ENCODE measurements at places on chromosomes 5 and 9.
A peak's percentile ranks its signal among the peaks of the same experiment; 100 is the strongest.

- no peak for DNase-seq
Observed at GRCh38 chr5:173010547-173011464, 27.2 kb downstream of the ATP6V0E1 start.

- DNase-seq, result no peak
Observed at GRCh38 chr5:38932854-38933408, 87.1 kb downstream of the OSMR start.

DNA sequence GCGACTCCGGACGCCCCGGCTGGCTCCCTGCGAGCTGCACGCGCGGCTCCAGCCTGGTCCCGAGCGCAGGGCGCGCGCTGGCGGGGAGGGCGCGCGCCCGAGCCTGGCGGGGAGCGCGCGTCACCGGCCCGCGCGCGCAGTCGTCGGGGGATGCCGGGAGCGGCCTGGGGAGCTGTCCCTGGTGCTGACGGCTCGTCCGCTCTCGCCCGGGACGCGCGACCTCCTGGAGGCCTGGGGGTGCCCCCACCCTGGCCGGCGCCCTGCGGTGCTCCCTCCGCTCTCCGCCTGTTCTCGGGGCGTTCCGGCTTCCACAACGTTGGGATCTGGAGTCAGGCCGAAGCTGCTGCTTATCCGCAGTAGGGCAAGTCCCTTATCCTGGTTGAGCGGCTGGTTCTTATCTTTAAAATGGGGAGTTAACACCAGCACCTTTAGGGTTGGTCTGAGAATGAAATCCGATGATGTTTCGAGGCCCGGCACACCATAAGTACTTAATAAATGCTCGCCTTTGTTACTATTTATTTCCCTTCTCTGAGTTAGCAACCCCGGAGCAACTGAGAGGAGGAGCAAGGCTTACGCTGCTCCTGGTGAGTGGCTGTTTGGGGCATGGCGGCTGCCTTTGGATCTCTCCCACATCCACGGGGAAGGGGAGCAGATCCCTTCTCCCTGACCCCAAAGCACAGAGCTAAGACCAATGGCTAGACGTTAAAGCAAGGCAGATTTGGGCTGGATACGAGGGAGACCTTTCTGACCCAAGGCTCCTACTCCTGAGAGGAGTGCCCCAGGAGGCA lies at the start of gene FAM163B:
Gene FAM163B, minus strand, starts transcription at position 79 of the 788 bp plus-strand sequence. CDS start 29,166 bp downstream, outside the sequence.
- DNase-seq, result peak; percentile 54

GRCh38 chr5:134438721-134439123 lies 27.0 kb upstream of the CDKN2AIPNL start:
- no peak for DNase-seq

GRCh38 chr9:115373710-115374045 lies 255.7 kb upstream of the TNC start:
- DNase-seq, result no peak

DNA sequence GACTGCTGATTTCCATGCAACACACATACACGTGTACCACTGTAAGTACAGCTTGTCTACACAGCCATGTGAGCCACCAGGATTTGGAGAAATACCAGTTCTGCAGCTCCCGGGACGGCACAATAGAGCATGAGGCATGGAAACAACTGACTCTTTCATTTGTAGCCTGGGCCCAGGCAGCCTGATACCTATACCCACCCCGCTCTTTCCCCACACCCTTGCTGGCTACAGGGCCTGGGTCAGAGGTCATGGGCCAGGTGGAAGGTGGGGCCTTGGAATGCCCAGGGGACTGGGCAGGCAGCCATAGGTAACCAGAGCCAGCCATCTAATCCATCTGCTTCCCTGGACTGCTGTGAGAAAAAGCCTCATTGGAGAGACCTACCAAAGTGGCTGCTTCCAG lies 39.0 kb upstream of the ZSWIM6 start:
- DNase-seq, result no peak

DNA sequence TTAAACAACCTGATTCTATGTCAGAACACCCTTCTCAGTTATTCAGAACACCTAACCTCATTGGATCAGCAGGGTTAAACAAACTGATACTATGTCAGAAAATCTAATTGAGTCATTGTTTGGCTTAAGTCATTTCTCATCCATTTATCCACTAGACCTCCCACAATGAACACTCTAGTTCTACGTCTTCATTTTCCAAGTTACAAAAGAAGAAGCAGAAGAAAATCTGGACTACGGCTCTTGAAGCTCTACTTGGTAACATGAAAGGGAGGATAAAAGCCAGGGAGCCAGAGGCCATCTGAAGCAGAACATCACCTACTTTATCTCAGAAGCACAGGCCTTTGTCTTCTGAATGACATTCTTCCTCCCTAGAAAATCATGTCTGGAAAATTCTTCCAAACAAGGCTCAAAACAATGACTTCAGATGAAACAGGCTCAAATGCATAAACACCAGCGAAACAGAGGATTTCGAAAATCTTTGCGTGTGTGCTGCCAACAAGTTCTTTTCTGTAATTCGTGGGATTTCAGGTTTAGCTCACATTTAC lies 35.4 kb upstream of the TGFBI start:
- DNase-seq, result no peak

GRCh38 chr9:100074093-100074492 lies 24.7 kb downstream of the ERP44 start:
- DNase-seq, result no peak

DNA sequence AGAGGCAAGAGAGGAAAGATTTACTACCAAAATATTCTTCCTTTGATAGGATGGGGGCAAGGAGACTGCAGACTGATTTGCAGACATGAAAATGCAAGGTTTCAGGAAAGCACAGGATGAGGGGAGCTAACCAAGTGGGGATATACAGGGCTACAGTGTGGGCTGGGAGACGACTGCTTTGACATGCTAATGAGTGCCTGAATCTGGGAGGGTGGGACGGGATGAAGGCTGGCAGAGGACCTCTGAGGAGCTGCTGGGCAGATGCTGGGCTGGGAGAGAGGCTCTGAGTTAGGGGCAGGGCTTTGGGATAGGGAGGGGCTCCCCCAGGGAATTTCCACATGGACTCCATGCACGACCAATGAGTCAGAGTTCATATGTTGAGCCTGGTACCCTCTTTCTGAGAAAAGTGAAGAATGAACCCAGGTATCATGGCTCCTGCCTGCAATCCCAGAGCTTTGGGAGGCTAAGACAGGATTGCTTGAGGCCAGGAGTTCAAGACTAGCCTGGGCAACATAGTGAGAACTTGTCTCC lies 4.9 kb upstream of the CPLX2 start:
- DNase-seq, result no peak

- no peak for DNase-seq
Observed at GRCh38 chr9:134561427-134562145, 80.0 kb upstream of the COL5A1 start.

DNA sequence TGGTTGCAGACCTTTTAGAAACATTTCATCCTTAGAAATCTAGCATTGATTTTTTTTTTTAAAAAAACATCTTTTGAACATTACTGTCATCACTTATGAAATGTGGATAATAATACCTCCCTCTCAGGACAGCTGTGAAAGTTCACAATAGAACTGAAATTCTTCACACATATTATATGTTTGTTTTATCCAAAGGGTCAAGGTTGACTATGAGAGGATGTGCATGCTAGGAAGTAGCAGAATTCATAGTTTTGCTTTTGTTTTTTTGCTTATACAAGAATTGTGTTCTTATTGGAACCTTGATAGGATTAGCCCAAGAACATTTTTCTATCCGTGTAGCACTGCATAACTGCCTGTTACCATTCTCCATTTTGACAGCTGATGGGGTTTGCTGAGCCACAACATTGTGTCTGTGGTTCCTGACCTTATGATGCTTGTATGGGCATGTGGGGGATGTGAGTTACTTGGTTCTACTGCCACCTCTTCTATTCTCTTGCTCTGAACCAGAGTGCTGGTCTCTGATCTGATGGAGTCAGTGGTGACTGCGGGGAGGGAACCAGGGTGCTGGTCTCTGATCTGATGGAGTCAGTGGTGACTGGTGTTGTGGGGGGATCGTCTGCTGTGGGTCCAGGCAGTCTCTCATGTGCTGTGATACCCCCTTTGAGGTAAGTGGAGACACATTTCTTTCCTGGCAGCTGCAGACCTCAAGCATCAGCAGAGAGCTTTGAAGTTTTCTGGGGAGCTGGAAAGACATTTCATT lies 27.1 kb upstream of the ACTBL2 start:
- DNase-seq, result no peak

- DNase-seq, result no peak
Observed at GRCh38 chr9:104900871-104901270, 27.1 kb downstream of the ABCA1 start.

DNA sequence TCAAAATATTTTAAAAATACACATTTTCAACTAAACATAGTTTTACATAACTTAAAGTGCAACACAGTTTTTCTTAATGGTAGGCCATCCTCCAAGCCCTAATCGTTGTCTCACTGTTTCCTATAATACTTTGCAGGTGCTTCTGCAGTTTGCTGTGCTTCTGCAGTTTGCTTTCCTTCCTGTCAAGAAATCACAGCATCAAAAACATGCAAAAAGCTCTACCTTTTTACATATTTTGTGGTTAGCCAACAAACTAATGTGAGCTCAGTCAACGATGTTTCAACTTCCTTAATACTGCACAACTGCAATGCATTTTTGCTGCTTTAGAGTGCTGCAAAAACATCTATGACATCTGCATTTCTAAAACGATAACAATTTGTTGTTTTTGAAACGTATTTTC lies 25.2 kb downstream of the EMB start:
- peak; percentile 77 for DNase-seq

DNA sequence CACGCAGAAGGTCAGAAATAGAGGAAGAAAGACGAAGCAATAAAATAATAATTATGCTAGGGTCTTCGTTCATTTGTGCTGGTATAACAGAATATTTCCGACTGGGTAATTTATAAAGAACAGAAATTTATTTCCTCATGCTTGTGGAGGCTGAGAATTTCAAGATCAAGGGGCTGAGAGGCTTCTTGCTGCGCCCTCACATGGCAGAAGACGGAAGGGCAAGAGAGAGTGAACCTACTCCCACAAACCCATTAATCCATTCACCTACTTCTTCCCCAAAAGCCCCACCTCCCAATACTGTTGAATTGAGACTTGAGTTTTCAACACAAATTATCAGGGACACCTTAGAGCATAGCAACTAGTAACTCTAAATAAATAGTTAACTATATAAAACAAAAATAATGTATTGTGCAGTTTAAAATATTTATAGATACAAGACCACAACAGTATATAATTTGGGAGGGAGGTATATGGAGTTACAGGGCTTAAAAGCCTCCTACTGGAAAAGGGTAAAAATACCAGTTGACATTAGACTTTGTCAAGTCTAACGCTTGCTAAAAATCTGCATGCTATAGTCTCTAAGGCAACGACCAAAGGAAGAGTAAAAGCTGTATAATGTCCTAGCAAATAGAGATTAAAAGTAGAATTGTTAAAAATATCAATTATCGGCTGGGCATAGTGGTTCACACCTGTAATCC lies 40.3 kb upstream of the NAA35 start:
- peak; percentile 9 for DNase-seq

- no peak for DNase-seq
Observed at GRCh38 chr9:121935739-121936138, 157.4 kb downstream of the TTLL11 start.

DNA sequence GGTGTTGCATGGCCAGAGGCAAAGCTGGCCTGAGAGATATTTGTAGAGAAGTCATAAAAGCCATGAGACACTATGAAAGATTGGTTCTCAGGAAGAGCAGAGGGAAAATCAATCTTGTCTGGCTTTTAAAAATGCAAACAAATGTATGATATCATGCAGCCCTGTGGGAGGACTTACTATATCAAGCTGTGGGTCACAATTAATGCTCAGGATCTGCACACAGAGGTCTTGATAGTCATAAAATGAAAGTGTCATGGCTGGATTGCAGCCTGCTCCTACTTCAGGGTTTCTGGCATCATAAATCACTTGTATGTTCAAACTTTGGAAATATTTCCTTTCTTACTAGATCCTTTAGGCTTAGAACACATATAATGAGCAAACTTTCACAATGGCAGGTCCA lies 151.5 kb downstream of the SEMA6A start:
- no peak for DNase-seq

DNA sequence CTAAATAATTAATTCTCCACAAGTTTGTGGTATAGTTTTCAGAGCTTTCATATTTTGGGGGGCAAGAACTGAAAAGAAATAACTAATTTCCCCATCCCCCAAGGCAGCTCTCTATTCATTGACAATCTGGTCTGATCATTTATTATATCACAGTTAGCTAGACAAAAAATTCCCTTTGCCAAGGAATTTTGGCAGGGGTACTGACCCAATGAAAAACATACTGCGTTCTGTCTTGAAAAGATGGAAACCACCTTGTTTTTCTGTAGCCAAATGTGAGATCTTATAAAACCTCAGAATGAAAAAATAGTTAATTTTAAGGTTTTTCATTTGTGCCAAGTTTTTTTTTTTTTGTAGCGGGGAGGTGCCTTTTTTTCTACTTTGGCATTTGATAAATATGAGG lies 1008.9 kb downstream of the EFNA5 start:
- no peak for DNase-seq

- no peak for DNase-seq
Observed at GRCh38 chr5:111399113-111399512, 113.2 kb downstream of the STARD4 start.

- no peak for DNase-seq
Observed at GRCh38 chr5:171542525-171543140, 123.2 kb downstream of the FGF18 start.

- no peak for DNase-seq
Observed at GRCh38 chr5:6084836-6085235, 293.5 kb downstream of the MED10 start.

DNA sequence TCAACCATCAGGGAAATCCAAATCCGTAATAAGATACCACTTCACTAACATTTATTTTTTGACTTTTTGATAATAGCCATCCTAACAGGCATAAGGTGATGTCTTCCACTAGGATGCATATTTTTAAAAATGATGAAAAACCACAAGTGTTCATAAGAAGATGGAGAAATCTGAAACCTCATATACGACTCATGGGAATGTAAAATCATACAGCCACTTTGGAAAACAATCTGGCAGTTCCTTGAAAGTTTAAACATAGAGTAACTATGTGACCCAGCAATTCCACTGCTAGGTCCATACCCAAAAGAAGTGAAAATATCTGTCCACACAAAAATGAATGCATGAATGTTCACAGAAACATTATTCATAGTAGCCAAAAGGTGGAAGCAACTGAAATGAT lies 431.0 kb downstream of the ENC1 start:
- no peak for DNase-seq

- no peak for DNase-seq
Observed at GRCh38 chr5:128035689-128036088, 47.9 kb upstream of the SLC12A2 start.

- no peak for DNase-seq
Observed at GRCh38 chr9:38250279-38251035, 142.0 kb upstream of the ALDH1B1 start.

GRCh38 chr9:134291452-134291881 lies 34.8 kb upstream of the RXRA start:
- DNase-seq, result no peak

- DNase-seq, result no peak
Observed at GRCh38 chr9:32136700-32137339, 247.6 kb upstream of the ACO1 start.

DNA sequence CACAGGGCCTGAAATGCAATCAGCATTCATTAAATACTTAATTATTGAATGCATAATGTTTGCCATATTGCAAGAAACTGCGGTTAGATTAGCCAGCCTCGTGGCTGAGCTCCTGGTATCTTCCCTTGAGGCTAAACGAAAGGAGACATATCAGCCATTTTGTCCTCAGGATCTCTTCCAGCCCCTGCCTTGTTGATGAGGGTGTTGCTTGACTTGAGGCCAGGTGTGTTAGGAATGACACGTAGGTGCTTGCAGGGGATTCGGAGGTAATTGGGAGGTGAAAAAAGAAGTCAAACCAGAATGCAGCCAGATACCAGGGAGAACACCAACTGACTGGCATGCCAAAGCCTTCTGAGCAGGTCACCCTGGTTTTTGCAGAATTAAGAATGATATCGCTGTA lies 12.5 kb downstream of the SH3RF2 start:
- DNase-seq, result no peak

GRCh38 chr5:73170522-73170921 lies 2.5 kb upstream of the TMEM174 start:
- DNase-seq, result no peak
